Hindlimb muscle (tissue), 1 donor: ENCODE measurements at places on chromosomes 1 and 21.

DNA sequence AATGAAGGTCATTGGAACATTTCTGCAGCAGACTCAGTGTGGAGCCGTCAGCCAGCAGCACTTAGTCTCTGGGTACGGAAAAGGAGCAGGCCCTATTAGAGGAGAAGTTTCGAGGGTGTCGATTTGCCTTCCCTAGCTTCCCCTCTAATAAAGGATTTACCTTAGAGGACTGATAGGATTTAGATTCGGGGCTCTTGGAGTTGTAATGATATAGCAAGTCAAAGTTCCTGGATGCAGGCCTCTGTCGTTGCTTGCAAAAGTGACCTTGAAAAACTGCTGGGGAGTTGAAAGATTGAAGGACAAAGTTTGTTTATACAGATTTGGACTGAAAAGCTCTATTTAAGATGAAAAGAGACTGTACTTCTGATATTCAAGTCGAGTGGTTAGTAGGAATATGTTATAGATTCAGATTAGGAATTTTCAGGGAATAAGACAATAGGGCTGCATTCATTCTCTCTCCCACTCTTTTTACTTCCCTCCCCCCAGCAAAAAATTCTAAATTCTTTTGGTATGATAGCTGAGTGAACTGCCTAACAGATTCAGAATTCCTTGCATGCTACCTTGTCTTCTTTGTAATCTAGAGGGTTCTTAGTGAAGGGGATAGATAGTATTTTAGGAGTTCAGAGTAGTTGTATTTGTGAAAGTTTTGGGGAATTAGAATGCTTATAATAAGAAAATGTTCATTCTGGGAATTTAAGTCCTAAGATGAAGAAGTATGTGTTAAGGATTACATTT, 19.2 kb downstream of the NFYC start:
- DNase-seq = no peak

DNA sequence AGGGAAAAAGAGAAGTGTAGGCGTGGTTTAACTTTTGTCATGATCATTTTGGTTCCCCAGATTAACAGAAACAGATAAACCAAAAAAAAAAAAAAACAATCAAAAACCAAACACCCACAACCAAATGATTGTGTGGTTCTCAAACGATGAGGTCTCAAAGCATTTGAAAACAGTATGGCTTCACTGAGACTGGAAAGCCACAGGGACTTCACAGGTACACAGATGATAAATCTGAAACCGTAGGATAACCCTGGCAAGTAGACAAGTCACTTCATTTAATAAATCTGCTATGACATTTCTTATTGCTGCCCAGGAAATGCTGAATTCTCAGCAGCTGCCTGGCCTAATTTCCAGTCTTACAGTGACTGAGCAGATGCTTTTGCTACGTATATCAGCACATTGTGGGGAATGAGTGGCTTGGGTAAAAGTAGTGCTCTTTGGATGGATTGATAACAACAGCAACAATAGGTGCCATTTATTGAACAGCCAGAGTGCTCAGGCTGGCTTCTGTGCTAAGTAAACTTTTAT, 6.1 kb downstream of the ST6GALNAC3 start:
- DNase-seq = no peak

DNA sequence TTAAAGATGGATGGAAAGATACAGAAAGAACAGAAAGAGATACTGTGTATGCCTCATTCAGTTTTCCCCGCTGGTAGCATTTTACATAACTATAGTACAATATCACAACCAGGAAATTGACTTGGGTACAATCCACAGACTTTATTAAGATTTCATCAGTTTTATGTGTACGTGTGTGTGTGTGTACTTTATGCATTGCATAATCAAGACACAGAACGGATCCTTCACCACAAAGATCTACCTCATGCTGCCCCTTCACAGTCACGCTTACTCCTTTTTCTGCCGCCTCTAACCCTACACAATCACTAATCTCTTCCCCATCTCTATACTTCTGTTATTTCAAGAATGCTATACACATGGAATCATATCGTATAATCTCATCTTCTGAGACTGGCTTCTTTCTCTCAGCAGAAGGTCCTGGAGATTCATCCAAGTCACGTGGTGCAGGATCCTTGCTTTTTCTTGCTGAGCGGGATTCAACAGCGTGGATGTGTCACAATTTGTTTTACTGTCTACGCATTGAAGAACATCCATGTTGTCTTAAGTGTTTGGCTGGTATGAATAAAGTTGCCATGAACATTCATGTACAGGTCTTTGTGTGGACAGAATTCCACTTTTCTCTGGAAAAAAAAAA, 76.7 kb downstream of the SLC35F3 start:
- DNase-seq = no peak

- no peak for DNase-seq
Measured at GRCh38 chr1:5595531-5596170, 396.6 kb downstream of the NPHP4 start.

GRCh38 chr1:244349103-244349531, 102.6 kb downstream of the ADSS2 start:
- no peak for DNase-seq

- no peak for DNase-seq
Measured at GRCh38 chr1:43822040-43822690, 111.4 kb upstream of the ARTN start.

DNA sequence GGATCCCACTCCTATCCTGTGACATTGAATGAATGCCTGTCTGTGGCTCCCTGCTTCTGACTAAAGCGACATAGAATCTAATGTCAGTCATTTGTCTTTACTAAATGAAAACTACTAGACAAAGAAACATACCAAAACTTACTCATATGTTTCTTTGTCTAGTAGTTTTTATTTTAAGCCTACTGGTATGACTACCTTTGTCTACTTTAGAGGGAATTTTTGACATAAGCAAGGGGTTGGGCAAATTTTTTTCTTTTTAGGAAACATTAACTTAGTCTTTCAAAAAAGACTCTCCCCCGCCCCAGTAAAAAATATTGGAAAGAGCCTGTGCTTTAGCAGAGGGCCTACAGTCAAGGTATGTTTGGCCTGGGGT, 4.9 kb downstream of the NEK7 start:
- DNase-seq = no peak

DNA sequence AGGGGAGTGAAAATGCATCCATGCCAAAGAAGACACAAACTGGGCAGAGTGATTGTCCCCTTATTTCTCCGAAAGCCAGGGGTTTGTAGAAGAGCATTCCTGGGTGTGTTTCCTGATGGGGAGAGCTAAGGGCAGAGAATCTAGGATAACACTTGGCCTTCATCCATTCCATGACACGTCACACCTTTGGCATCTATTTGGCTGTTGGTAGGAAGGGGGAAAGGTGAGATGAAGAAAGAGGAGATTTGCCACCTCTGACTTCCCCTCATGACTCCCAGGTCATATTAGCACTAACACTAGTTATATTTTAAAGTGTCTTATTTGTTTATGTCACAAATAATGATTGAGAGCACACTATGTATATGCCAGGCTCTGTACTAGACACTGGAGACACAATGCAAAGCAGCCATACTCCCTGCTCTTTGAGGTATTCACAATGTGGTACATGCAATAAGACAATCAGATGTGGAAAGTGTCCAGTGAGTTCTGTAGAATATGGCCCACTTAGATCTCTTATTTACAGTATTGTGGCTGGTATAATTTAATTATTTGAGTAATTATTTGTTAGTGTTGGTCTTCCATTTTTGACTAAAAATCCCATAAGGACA, 54.5 kb upstream of the GADD45A start:
- DNase-seq = no peak

- no peak for DNase-seq
Measured at GRCh38 chr21:32048353-32048752, 175.5 kb downstream of the HUNK start.

- DNase-seq = peak; percentile 61
Measured at GRCh38 chr1:248841702-248842395, 3.8 kb downstream of the ZNF672 start.

DNA sequence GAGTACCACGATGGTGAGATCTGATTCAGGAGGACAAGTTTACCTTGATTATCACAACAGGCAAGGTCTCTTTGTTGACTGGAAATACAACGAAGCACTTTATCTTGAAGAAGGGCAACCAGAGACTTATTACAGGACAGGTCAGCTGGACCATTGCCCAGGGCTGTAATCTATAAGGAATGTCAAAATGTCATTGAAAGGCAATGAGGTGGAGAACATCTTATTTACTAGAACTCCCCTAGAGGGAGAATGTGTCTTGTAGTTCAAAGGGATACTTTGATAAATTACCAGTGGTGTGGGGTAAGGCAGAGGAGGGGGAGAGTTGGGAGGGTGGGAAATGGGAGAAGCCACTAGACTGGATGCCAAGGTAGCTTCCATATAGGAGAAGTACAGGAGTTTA, 212.3 kb downstream of the NCAM2 start:
- no peak for DNase-seq

GRCh38 chr1:206455666-206456344, 14.5 kb upstream of the IKBKE start:
- no peak for DNase-seq

- DNase-seq = no peak
Measured at GRCh38 chr1:14571810-14572767, 26.4 kb upstream of the KAZN start.

DNA sequence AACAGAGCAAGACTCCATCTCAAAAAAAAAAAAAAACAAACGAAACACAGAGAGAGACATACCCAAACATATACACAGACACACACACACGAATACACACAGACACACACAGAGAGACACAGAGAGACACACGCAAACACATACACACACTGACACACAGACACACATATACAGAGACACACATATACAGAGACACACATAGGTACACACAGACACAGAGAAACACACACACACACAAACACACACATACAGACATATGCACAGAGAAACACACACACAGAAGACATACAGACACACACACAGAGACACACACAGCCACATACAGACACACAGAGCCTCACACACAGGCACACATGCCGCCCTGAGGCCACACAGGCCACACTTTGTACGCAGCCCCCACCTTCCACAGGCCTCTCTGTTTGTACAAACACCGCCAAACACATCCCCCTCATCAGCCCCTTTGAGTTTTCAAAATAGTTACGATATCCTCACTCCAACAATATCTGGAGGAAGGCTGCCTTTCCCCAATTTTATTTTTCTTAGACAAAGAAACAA, 57.5 kb upstream of the ABCG1 start:
- DNase-seq = no peak

DNA sequence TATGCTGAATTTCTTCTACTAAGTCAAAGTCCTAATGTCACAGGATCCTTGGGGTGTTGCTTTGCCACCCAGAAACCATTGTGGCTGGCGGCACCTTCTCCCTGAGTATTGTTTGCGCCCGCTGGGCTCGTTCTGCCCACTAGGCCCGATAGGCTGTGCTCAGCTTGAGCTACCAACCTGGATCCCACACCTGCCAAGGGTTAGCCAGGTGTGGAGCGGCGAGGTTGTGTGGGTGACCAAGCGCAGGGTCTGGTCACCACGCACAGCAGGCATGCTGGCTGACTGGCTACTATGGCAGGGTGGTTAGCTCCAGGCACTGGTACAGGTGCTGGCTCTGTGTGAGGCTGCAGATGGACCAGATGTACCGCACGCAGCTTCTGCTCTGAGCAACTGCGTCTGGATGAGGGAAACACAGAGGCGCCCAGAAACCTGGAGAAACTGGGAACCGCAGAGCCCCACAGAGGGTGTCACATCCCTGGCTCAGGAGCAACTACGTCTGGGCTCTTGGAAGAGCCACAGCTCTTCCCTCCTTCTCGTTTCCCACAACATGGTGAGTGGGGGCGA, 50.3 kb upstream of the SCYL3 start:
- DNase-seq = no peak

- DNase-seq = no peak
Measured at GRCh38 chr1:84959294-84959693, 37.6 kb downstream of the MCOLN2 start.

GRCh38 chr1:197319631-197320030, 51.6 kb downstream of the CRB1 start:
- no peak for DNase-seq

- DNase-seq = no peak
Measured at GRCh38 chr21:34962586-34963222, 86.4 kb downstream of the RUNX1 start.

DNA sequence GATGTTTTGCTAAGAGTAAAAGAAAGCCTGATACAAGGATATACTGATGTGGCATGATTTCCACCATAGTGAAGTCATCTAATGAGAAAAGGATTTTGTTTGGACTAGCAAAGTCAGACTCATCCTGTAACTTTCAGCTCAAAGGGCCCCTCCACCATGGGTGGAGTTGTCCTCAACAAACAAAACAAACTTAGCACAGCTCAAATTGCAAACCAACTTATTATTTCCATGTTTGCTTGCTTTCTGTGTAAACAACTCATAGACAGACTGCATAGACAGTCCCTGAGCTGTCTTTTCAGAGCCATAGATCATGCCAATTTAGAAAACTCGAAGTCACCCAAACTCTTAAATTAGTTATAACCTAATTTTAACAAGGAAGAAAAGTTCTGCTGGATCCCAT, 69.4 kb upstream of the VAV3 start:
- no peak for DNase-seq

GRCh38 chr1:225201447-225201846, 226.4 kb downstream of the LBR start:
- no peak for DNase-seq

GRCh38 chr1:206144605-206145004, 27.4 kb upstream of the AVPR1B start:
- DNase-seq = no peak

DNA sequence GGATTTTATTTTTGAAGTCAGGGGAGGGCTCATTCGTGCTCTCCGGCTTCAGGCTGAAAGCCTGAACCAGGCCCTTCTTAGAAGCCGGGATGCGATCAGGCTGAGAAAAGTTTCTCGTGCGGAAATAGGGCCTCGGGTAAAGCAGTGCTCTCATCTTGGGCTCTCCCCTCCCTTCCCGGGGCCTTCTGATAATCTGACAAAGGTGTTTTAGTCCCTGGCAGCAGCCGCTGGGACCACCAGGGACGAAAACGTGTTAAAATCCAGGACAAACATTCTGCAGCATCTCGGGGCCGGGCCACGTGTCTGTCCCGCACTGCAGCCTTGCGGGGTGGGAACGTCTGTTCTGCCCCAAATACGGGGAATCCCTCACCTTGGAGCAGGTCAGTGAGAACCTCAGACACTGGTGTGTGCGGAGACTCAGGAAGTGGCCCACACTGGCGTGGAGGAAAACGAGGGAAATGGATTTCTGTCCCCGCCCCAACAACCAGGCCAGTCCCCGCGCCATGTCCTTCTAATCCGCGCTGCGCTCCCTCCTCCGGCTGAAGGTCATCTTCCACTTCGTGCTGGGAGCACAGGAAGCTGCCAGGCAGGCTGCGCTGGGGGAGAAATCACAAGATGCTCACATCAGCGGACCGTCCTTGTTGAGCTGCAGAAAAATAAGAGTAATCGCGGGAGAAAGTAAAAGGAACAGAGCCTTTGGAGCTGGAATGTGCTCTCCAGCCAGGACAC, 16.6 kb upstream of the AJAP1 start:
- DNase-seq = no peak

DNA sequence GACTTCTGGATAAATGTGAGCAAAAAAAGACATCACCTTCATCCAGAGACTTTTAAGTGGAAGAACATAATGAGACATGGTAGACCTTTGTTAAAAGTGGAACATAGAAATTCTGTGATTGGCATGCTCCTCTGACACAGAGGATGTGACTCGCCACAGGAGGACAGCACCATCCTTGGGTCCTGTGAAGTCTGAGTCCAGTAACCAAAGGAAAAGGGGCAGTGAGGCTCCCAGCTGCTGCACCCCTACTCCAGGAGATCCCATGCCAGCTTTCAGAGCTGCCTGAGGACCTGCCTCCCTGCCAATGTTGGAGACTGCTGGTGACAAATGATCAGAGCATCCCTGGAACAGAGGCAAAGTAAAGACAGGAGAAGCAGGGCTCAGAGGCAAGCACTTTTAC, 136.2 kb downstream of the BRINP2 start:
- no peak for DNase-seq
